ENCODE measurements at places on chromosomes 5 and 9.

- DNase-seq = no peak
These were observed 43.8 kb upstream of the DAB2IP start for GRCh38 chr9:121607434-121608167.

GRCh38 chr9:82491604-82492003 is 503.0 kb downstream of the SPATA31D1 start:
- no peak for DNase-seq

DNA sequence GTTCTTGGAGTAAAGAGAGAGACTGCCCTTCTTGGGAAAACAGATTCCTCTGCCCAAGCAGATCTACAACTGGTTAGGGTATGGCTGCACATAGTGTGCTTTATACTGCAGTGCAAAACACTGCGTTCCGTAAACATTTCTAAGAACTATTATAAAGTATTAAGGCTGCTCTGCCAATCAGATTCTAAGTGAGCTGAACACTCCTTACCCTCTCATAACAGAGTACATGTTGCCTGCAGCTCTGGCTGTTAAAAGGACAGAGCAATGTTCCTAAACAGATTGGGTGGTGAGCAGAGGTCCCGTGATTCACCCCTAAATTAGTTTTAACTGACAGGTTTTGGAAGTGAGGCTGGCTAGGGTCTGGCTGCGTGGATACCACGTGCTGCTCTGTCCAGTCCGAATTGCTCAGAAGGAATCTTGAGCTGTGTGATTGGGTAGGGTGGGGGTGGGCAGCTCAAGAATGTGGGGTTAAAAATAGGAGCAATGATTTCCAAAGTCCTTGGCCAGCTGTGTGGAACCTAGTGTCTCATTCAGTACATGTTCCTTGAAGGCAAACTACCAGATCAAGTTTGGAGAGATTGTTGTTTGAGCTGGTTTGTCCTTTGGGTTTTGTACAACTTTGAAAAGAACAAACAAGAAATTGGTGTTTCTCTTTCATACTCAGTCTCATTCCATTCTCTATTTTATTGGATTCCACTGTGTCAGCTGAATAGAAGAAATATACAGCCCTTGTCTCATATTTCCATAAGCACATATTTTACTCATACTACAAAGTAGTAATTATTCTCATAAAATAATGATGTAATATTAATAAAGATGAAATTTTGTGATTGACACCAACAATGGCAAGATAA is 497.6 kb upstream of the CD180 start:
- no peak for DNase-seq

- no peak for DNase-seq
These were observed 6.7 kb downstream of the NCBP1 start for GRCh38 chr9:97640325-97640724.

DNA sequence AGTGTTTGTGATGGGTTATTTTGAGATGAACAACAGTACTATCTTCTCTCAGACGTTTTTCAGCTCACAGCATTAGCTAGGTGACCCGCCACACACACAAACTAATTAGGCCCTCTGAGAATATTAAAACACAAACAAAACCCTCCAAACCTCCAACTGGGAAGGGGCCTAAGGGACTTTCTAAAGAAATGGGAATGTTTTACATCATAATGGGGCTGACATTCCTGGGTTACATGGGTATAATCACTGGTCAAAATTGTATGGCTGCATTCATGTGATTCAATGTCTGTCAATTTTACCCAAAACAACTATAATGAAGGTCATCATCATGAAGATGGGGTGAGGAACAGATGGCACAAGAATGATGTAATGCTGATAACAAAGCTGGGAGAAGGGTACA is 59.6 kb downstream of the SPTLC1 start:
- DNase-seq = no peak

- no peak for DNase-seq
These were observed 5.6 kb downstream of the EXD3 start for GRCh38 chr9:137417161-137418021.

- DNase-seq = no peak
These were observed 29.1 kb upstream of the ABO start for GRCh38 chr9:133304158-133304470.

- no peak for DNase-seq
These were observed 81.9 kb downstream of the ISL1 start for GRCh38 chr5:51465165-51465564.

GRCh38 chr9:34992376-34992951 is 2.9 kb downstream of the DNAJB5 start:
- no peak for DNase-seq

GRCh38 chr5:146007270-146007669 is 70.9 kb downstream of the SH3RF2 start:
- DNase-seq = no peak

DNA sequence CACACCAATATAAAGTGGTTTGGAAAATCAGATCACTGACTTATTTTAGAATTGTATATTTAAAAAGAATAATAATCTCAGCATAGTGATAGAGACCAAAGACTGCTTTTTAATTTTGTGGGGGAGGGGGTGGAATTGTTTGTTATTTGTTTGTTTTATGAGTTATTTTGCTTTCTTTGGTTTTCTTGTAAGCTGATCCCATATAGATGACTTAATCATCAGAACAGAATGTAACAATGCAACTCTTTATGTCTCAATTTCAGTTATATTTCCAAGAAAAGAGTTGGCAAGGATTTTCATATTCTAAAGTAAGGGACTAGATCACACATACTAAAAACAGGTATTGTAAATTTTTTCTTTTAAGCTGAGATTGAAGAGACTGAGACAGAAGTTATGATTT is 984.9 kb downstream of the TLE4 start:
- DNase-seq = no peak

DNA sequence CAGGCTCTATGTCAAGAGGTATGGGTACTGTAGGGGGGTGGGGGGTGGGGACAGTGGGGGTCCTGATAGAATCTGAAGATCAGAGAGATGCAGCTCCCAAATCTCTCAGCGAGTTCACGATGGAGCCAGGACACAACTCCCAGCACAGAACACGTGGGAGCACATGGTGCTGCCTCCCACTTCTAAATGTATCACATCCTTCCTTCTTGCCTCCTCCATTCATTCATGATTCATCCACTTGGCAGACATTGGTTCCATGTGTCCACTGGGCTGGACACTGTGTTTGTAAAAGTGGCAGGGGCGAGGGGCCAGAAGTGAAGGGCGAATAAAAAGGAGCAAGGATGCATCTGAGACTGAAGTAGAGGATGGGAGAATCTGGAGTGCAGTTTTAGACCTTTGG is 33.9 kb downstream of the SH3TC2 start:
- DNase-seq = no peak

DNA sequence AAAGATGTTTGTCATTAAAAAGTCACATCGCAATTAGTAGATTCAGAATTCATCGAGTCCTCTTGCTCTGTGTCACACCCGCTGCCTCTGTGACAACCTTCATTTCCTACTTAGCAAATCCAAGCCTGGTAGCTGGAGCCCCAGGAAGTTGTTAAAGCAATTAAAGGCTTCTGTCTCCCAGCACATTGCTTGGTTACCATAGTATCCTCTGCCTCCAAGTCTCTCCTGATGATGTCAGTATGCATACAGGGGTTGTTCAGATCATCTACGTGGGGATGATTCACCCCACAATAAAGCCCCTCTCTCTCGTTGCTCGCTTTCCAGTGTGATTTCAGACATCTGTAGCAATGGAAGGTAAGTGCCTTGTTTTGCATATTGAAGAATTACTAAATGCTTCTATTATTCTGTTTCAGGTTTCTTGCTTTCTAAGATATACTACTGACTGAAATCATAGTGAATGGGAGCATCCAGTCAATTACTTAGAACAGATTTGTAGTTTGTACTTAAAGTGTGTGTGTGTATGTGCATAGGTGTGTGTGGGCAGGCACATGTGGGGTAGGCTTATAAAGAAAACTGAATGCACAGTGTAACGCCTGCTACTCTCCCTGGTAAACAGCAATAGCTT is 52.9 kb downstream of the PAM start:
- no peak for DNase-seq

- no peak for DNase-seq
These were observed 254.7 kb upstream of the SLC30A5 start for GRCh38 chr5:68839019-68839552.

DNA sequence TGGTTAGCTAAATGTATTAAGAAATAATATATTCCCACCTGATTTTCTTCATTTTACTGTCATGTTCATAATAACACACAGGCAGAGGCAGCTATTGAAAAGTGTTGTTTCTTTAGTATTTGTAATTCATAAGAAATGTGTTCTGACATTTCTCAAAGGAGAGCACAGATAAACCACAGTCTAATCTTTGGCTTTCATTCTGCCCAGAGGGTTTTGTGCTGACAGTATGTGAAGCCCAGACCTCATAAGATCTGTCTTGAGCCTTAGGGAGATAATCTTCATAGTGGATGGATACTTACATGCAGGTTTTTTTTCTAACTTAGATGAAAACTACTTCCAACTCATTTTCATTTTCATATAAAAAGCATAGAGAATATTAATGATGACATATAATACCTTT is 206.1 kb downstream of the CHSY3 start:
- DNase-seq = no peak

- no peak for DNase-seq
These were observed 1383.0 kb upstream of the C9orf72 start for GRCh38 chr9:28956116-28956880.

- DNase-seq = no peak
These were observed 3.1 kb downstream of the ANXA2R start for GRCh38 chr5:43036856-43037635.

DNA sequence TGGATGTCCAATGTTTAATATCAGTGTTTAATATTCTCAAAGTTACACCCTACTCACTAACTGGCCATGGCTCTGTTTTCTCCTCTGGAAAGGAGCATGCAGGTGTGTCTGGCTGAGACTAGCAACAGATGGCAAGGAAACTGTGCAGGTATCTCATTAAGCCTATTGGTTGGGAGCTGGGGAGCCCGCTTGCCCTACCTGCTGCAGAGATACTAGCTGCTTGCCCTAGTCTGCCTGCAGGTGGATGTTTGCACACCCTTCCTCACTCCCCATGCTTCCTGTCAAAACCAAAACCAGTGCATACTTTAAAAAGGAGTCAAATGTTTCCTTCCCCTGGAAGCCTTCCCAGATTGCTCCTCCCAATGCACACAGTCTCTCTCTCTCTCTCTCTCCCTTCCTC is 228.3 kb upstream of the RASEF start:
- no peak for DNase-seq

GRCh38 chr9:35909687-35910612 is 660 bp downstream of the SPAAR start:
- no peak for DNase-seq

DNA sequence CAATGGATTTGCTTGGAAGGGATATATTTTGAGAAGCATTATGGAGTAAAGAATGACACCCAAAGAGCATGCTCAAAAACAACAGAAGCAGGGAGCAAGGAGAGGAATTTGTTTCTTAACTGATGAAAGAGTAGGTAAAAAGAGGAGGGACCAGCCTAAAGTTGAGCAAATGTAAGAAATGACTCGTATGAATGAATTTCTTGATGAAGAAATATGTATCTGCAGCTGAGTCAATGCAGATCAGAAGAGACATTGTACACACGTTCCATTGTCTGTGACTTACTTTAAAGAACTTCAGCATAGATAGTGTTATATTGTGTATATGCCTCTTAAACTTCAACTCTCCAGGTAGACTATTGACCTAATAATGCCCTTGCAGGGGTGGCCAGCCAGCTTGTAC is 112.7 kb upstream of the NREP start:
- DNase-seq = no peak
